ENCODE measurements at places on chromosomes 16 and 17.

DNA sequence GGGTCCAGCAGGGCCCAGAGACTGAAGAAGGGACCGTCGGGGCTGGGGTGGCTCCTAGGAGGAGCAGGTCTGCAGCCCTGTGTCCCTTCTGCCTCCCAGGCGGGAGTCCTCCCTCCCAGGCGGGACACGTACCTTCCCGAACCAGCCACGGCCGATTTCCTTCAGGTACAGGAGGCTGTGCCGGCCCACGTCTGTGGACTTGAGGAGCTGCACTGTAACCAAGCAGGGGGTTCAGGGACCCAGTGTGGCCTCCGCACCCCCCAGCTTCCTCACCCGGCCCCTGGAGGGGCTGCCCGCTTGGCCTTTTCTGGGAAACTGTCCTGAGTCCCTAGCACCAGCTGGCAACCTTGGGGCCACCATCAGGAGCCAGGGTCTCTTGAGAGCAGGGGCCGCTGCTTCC is 37.0 kb upstream of the PVALEF start:
- no peak for DNase-seq

GRCh38 chr16:11609474-11610120 is 22.9 kb upstream of the LITAF start:
- DNase-seq, result no peak

DNA sequence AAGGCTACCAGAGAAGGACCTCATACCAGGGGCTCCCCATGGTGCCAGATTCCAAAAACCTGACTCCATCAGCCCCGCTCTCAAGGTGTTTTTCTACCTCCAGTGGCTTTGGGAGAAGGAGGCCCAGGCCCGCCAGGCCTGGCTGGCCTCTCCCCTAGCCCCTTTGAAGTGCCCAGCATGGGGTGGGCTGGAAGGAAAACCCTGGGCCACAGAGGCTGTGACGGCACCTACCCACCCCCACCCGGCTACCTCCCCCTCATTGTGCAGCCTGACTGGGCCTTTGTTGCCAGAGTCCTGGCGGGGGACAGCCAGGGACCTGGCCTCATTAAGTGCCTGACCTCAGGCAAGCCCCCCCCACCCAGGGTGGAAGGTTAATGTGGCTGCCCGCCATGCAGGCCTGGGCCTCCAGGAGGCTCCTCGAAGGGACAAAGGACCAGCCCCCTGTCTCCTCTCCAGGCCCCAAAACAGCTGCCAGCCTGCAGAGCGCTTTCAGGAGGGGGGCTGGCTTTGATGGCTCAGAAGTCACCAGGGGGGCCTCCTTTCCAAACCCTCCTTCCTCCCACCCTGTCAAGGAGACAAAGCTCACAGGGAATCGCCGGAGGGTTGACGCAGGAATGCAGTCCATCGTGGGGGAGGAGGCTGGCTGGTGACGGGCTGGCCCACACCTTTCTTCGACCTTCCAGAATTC is 159.4 kb downstream of the ZNF423 start:
- DNase-seq, result no peak

DNA sequence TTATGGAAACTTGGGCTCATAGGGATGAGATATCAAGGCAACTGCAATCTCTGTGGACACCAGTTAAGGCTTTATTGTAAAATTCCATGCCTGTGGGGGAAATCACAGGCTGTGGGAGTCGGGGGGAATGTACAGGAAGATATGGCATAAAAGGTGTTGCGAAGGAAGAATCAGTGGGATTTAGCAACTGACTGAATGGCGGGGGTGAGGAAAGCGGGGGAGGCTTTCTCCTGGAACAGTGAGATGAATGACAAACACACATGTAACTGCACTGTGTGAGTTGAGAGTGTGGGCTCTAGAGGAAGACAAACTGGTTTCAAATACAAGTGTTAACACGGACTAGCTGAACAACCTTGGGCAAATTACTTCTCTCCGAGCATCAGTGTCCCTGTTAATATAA is 143.7 kb downstream of the PRKCB start:
- no peak for DNase-seq

GRCh38 chr17:74920642-74921025 is 2.4 kb downstream of the USH1G start:
- no peak for DNase-seq

DNA sequence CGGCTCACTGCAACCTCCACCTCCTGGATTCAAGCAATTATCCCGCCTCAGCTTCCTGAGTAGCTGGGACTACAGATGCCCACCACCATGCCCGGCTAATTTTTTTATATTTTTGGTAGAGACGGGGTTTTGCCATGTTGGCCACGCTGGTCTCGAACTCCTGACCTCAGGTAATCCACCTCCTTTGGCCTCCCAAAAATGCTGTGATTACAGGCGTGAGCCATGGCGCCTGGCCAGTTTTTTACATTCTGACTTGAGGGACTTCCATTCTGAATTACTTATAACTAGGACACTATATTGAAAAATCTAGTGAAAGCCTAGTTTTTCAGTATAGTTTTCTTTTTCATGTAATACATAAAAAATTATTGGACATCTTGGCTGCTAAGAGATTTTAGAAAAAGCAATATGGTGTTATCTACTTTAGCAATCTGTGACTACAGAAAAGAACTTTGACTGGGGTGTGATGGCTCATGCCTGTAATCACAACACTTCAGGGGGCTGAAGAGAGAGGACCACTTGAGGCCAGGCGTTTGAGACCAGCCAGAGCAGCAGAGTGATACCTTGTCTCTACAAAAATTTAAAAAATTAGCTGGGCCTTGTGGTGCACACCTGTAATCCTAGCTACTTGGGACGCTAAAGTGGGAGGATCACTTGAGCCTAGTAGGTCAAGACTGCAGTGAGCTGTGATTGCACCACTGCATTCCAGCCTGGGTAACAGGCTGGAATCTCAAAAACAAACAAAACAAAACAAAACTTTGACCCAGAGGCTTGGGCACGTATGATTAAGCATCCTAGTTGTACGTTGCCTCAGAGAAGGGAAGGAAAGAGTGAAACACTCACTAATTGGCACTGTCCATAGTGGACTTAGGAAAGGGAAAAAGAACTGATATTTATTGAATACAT is 26.8 kb upstream of the GOSR1 start:
- DNase-seq, result no peak

- DNase-seq, result no peak
Observed at GRCh38 chr17:48729335-48730239, 1.0 kb upstream of the HOXB13 start.

- no peak for DNase-seq
Observed at GRCh38 chr16:74735162-74735452, 34.4 kb upstream of the MLKL start.

DNA sequence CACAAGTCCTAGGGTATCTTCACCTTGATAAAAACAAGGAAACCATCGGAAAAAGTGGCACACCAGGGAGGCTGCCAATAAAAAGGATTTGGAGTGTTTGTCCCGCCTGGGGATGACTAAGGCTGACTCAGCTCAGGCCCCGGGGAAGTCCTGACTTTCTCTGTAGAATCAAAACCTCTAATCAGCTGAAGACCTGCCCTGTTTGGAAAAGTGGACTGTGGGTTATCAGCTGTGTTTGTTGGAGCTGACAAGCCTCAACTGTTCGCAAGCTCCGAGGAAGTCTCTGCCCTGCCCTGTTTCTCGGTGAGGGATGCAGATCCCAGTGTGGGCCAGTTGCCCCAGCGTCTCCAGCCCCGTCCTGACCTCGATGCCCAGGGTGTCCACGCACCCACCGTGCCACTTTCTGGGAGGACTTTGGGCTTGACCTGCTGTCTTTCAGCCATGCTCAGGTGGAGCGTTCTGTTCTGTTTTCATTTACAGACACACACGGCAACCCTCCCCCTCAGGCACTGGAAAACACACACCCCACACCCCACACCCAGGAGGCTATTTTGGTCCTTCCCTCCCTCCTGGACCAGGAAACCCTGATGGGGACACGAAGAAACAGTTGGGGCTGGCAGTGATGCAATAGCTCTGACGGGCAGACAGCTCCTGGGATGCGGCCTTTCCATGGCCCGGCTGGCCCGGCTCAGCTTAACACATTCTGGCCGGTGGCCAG is 27.6 kb upstream of the PITPNA start:
- DNase-seq, result peak; percentile 45

- DNase-seq, result no peak
Observed at GRCh38 chr17:50806141-50806643, 29.2 kb upstream of the WFIKKN2 start.

- no peak for DNase-seq
Observed at GRCh38 chr17:39663340-39663687, 1.8 kb upstream of the TCAP start.

DNA sequence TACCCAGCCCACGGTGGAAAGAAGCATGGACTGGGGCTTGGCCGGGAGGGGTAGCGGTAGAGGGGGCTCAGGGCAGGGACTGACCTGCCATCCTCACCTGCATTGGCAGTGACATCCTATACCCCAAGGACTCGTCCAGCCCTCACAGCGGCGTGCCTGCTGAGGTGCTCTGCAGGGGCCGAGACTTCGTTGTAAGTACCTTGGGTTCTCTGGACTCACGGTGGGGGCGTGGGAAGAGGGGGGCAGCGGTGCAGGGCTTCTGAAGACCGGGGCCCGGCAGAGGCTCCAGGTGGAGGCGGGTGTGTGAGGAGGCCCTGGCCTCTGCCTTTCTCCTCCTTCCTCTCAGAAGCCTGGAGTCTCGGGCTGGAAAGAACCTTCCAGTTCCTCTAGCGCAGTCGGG is 25.5 kb downstream of the POLR3E start:
- no peak for DNase-seq

DNA sequence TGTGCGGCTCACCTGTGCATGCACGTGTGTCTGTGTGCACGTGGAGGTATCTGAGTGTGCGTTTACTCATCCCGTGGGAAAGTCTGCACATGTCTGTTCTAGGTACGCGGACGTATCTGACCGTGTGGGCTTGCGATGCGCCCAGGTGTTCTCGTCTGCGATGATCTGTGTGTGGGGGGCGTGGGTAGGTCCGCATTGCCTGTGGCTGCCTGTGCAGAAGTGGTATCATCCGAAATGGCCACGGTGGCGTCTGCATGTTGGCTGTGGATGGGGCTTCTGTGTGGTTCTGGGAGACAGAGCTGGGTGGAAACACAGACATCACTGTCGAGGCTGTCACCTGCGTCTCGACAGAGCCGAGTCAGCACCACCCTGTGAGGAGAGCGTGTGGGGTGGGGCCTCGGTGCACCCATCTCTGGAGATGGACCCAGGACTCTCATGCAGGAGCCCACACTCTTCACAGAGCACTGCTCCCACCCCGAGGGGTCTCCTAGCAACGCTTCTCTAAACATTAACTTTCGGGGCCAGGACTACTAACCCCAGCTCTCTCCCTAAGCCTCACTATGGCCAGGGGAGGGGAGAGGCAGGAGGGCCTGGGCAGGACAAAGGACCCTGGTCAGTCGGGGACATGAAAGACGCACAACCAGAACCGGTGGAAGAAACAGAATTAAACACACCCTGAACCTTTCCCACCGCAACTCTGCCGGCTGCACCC is 8.4 kb downstream of the DPEP1 start:
- DNase-seq, result no peak

DNA sequence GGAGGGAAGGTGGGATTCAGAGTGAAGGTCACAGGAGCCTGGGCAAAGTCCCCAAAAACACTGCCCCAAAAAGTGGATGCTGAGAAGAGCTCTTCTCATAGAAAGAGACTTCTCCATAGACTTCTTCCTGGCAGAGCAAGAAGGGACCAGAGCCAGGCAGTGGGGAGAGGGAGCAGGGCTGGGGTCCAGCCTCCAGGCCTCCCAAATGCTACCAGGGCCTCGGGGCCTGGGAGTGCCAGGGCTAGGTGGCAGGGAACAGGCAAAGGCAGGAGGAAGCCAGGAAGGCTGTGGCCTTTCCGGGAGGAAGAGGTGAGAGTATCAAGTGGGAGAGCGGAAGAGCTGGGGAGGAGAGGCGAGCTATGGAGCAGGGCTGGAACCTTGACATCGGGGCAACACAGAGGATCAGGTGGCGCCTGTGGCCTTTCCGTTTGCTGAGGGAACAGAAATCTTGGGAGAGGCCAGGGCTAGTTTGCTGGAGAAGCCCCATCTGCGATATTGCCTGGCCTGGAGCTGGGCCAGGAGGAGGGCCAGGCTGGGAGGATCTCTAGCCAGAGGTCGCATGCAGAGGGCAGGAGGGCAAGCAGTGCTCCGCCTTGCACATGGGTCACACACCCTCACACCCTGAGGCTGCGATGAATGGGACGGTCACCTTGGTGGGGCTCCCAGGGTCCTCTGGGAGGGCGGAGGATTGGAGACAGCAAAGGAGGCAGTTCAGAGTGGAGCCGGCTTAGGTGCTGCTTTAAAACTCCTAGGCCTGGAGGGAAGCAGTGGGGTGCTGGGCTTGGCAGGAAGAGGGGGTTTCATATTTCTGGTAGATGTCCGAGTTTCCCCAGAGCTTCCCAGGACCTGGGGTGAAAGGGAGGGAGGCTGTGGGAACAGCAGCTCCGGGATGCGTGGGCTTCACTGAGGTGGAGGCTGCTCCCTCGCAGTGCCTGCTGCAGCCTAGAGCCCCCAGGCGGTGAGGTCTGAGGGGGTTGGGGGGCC is 3.4 kb downstream of the SLC16A5 start:
- no peak for DNase-seq

Data from AG09309 (cell line).